ENCODE measurements at places on chromosomes 12 and 14.

DNA sequence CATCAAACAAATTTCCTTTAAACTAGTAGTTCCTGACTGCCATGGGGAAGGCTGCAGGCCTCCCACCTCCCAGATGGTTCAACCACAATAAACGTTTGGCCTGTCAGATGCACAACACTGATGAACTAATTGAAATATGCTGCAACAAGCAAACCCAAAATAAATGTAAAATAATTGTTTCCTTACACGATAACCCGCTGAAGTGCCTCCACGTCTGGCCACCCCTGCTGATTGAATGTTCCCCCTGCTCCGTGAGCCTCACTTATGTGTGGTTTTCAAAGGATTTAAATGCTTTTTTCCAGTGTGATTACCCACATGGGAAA, 8.4 kb downstream of the PITPNM2 start:
- DNase-seq: no peak

DNA sequence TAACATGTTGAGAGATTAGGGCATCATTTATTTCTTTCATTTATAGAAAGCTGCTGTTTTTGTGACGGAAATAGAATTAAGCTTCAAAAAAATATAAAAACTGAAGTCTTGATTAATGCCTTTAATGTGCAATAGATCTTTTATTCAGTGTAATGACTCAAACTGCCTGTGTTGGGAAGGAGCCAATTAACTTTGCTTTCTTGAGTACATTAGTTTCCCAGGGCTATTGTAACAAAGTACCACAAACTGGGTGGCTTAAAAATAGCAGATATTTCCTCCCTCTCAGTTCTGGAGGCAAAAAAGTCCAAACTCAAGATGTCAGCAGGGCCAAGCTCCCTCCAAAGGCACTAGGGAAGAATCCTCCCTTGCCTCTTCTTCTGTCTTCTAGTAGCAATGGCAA, 36.6 kb downstream of the EID3 start:
- no peak for DNase-seq

- no peak for DNase-seq
These were observed 21.1 kb downstream of the ZNF84 start for GRCh38 chr12:133058203-133059113.

GRCh38 chr14:57182760-57183503, 85.8 kb downstream of the EXOC5 start:
- DNase-seq: no peak

DNA sequence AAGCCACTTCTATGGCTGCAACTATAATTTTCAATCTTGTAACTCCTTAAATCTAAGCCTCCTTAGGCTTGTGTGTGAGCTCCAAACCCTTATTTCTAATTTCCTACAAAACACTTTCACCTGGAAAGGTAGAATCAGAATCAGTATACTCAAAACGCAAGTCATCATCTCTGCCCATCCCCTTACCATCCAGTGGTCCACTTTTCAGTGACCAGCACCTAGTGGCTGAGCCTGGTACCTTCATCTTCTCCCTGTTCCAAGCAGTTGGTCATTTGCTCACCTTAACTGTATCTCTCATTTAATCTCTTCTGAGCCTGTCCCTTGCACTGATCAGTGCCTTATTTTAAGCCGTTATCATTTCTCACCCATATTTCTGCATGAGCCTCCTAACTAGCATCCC, 107.9 kb downstream of the PPM1H start:
- no peak for DNase-seq

GRCh38 chr14:32073537-32074189, 3.4 kb upstream of the ARHGAP5 start:
- peak; percentile 13 for DNase-seq

Data from stimulated activated CD4-positive, alpha-beta T cell treated with anti-CD3 and anti-CD28 coated beads, TNF-alpha, amount 100 ng/mL, for 1 hour (primary cell).